ENCODE measurements at places on chromosomes 3 and 15.

DNA sequence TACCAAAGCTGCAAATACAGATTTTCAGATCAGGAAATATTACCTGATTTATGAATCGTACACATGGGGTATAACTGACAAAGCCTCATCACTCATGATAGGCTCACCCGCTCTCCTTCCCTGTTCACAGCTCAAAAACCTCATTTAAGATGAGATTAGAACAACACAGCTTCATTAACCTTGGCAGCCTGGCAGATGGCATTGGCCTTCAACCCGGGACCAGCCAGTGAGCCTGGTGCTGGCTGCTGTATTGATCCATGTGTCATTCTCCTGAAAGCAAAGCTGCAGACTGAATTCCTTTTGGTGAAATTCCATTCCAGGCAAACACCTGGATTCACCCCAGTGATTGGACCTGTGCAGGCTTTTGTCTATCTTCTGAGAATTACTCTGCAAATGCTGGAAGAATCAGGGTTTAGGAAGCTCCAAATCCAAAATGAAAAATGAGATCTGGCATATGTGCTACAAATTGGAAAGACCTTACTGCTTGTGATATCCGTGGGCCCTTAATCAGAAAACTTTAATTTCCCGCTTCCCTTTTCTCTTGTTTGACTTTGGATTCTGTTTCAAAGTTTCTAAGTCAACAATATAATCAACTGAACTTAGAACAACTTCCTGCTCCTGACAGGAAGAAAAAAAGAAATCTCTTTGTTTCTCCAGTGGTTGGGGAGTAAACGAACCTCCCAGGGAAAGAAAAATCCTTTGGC lies 189.1 kb upstream of the KBTBD8 start:
- no peak for DNase-seq

DNA sequence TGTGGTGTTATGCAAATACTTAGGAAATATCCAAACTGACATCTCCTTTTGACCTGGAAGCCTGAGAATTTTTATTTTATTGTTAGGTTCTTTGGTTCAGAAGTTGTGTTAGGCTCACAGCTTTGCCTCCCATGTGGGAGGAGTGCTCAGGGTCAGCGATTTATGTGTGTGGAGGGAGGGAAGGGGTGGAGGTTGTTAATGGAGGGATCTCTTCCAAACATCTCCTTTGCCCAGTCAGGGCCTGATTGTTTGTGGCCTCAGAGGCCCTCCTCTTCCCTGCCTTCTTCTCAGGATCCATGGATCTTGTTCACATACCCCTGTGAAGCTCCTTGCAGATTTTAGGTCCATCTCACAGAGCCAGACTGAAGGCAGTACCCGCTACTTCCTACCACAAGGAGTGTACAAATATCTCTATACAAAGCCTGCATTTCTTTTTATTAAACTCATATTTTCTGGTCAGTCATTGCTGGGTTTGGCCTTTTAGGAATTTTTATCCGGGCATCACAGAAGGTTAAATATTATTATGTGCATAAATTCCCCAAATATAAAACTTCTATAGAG lies 40.3 kb downstream of the BBX start:
- DNase-seq: no peak

- DNase-seq: no peak
Measured at GRCh38 chr3:66303491-66303901, 82.7 kb downstream of the SLC25A26 start.

- no peak for DNase-seq
Measured at GRCh38 chr3:195696632-195697278, 24.0 kb upstream of the MUC20 start.
